ENCODE measurements at places on chromosomes 3 and 15. TPM values are rescaled to one million over a fixed set of nuclear protein-coding genes. Genes with fewer than 3 reads are reported as not detected.

- no peak for DNase-seq
These were observed 438 bp upstream of the SLC49A4 start for GRCh38 chr3:122794483-122794778.

DNA sequence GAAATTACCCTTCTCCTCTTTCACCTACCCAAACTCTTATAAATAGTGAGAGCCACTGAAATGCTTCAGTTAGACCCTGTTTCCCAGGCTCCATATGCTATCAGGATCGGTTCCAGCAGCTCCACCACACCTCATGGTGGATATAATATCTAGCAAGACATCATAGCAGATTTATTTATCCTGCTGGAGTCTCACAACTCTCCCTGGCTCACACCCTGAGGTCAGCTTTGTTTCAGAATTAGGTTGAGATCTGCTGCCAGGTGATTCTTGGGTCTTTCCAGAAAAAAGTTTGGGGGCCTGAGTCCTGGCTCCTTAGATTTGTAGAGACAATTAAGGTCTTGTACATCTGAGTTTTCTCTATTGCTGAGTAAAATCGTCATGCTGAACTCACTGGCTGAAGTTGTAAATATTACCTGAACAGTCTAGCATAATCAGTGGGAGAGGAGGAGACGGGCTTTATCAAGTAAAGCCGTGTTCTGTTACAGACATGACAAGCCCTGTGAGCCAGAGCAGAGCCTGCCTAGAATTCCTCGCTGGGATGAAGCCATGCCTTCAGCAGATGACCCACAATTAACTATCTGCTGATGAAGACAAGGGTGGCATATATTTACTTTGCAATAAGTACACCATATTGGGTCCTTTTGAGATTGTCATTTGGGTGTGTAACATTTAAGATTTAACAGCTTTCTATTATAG, 131.6 kb downstream of the STAC start:
- no peak for DNase-seq

DNA sequence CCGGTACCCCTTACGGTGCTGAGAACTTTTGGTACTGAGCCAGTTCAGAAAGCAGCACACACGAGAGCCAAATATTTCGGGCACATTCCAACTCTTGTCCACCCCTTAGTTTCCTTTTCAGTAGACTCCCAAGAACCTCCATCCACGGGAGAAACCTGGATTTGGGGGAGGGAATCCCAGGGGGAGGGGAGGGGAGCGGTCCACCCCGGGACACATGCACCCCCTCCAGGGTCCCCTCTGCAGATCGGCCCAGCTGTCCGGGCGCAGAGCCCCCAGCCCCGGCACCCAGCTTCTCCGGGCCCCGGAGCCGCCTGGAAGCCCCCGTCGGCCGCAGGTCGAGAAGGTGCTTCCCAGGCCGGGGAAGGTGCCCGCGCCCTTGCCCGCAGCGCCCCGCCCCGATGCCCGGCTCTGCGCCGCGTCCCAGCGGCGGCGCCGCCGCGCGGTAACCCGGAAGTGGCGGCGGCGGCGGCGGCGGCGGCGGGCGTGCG, 455 bp upstream of the ABHD17C start:
- DNase-seq, result peak; percentile 45

DNA sequence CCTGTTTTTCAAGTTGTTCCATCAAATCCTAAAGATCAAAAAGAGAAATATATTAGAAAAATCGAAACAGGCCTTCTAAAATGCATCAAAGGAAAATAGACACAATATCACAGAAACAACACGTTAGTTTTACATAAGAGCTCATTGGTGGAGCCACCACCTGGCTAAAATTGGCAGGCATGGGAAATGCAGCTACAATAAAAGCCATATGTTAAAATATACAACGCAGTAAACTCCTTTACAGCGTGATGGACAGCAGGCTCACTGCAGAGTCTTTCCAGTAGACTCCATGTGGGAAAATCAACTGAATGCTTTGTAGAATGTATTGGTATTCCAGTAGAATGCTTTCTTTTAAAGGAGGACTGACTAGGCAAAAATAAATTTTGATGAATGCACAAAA, 40.9 kb upstream of the MYO5C start:
- no peak for DNase-seq

- no peak for DNase-seq
These were observed 68.7 kb upstream of the ATP10A start for GRCh38 chr15:25931851-25932250.

DNA sequence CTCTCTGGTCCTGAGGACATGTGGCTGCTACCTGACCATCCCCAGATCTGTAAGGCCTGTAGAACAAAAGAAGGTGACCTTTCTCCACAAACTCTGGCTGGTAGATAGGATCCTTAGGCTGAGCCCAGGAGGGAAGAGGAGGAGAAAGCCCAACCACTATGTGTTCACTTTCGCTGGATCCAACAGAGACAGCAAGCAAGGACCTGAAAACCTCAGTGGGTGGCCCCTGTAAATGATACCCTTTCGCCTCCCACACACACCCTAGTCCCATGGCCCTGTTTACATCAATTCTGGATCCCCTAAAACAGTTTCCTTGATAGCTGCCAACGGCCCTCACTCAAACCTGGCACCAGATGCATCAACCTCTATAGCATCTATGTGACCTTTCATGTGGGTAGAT, 22.4 kb downstream of the CCDC12 start:
- DNase-seq, result no peak

DNA sequence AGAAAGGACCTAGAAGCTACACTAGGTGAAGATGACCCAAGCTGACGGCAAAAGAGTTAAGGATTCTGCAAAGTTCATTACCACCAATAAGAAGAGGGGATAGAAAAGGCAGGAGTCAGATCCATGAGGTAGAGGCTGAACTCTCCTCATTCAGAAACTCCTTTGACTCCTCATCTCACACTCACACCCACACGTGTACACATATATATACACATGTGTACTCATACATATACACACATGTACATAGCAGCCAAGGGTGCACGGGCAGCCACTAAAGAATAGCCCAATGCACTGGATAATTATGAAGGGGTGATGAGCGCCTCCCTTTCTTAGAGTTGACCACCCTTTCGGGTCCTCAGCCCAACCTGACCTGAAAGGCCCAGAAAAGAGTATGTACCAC, 476.8 kb downstream of the NTRK3 start:
- DNase-seq, result no peak

DNA sequence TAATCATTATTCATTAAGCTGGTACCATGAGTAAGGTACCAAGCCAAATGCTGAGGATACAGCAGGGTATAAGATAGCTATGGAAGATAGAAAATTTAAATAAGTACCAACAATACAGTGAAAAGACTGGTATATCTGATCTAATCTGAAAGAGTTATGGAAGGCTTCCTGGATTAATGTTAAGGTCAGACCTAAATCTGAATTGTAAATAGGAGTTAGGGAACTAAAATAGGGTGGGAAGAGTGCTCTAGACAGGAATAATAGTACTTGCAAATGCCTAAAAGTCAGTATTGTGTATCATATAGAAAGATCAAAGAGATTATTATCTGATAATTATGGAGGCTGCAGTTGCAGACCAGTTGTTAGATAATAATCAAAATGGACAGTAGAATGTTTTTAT, 2.6 kb upstream of the ACKR4 start:
- no peak for DNase-seq

DGKG gene
- 24.1 TPM for total RNA-seq

TNNC1 gene
- 2.7 TPM for total RNA-seq

B3GNT5 gene
- 2.9 TPM for total RNA-seq

CSTA gene
- total RNA-seq, result not detected

CACNA2D3 gene
- 10.0 TPM for total RNA-seq

HACL1 gene
- total RNA-seq, result 19.0 TPM

Data from glutamatergic neuron (in vitro differentiated cells).